ENCODE measurements at places on chromosomes 4 and X. TPM values are rescaled to one million over a fixed set of nuclear protein-coding genes. Genes with fewer than 3 reads are reported as not detected.

PNMA6F gene
- not detected for total RNA-seq

MORF4L2 gene
- total RNA-seq = 311 TPM

DKK2 gene
- total RNA-seq = 21.2 TPM

HHIP gene
- total RNA-seq = 4.4 TPM

EPGN gene
- total RNA-seq = not detected

PAPSS1 gene
- total RNA-seq = 55.1 TPM

PSAPL1 gene
- 0.51 TPM for total RNA-seq

SOX3 gene
- total RNA-seq = not detected

SLITRK4 gene
- 8.1 TPM for total RNA-seq

MUC7 gene
- total RNA-seq = 140 TPM

CD38 gene
- 4.4 TPM for total RNA-seq

Data from tongue (tissue), 3 donors.